ENCODE measurements at places on chromosomes 13 and 19.

- DNase-seq = no peak
Measured at GRCh38 chr13:30431269-30431940, 9.1 kb downstream of the UBE2L5 start.

DNA sequence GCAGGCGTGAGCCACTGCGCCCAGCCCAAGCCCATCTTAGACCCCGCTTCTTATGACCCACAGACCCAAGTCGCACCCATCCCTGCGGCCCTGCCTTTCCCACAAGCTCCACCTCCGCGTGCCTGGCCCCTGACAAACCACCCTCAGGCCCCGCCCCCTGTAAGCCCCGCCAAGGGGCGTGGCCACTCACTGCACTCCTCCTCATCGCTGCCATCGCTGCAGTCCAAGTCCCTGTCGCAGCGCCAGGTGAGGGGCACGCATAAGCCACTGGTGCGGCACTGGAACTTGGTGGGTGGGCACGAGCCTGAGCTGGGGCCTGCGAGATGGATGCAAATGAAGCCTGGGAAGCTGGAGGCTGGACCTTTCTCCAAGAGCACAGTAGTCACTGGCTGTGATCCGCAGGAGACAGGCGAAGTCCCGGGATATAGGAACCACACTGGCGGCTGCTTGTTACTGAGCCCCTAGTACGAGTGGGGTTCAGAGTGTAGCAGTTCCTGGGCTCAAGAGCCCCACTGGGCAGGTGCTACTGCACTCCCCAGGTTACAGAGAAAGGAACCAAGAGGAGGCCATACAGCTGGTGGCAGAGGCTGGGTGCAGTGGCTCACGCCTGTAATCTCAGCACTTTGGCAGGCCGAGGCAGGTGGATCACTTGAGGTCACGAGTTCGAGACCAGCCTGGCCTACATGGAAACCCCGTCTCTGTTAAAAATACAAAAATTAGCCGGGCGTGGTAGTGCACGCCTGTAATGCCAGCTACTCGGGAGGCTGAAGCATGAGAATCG, 3.1 kb downstream of the CD320 start:
- no peak for DNase-seq

GRCh38 chr19:30916238-30916637, 433.0 kb downstream of the TSHZ3 start:
- no peak for DNase-seq

- peak; percentile 77 for DNase-seq
Measured at GRCh38 chr13:30681843-30682242, 53.5 kb upstream of the ALOX5AP start.

DNA sequence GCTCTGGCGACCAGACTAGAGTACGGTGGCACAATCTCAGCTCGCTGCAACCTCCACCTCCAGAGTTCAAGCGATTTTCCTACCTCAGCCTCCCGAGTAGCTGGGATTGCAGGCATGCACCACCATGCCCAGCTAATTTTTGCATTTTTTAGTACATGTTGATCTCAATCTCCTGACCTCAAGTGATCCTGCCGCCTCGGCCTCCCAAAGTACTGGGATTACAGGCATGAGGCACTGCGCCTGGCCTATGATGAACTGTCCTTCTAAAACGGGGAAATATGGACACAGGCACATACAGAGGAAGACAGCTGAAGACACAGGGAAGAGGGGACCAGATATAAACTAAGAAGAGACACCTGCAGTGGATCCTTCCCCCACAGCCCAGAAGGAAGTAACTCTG, 12.7 kb downstream of the CLEC4M start:
- no peak for DNase-seq

DNA sequence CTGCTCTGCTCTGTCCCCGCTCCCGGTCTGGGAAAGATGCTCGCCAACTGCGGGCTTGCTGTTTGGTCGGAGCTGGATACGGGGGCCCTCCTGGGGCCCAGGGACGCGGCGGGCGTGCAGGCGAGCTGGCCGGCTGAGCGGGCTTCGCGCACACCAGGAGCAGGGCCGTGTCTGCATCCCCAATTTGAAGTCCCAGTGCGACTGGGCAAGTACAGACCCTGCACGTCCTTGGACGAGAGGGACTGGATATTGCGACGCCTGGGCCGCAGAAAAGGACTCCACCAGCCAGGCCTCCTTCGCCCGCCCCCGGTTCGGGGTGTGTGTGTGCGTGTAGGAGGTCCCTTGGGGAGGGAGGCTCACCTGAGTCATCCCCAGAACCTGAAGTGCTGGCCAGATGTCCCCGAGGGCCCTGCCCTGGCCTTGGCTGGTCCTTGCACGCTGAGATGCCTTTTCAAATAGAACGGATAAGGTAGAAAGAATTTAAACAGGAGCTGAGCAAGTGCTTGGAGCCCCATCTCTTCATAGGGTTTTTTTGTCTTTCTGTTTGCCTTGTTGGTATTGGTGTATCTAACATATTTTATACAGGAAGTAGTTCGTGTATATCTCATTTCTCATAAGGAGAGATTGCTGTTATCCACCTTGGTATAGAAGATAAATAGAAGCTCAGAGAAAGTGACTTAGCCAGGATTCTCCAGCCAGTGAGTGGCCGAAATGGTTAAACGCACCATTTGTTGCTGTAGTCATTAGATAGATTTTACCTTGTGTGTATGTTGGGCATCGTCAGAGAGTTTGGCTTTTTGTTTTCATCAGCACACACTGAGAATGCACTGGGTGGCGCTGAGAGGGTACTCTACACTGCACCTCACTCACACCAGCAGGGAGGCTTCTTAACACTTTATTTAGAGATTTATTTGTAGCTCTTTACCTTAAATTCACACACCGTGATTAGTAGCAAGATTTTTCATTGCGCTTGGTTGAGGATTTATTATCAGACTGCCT, 1.1 kb downstream of the NAXD start:
- DNase-seq = peak; percentile 62

DNA sequence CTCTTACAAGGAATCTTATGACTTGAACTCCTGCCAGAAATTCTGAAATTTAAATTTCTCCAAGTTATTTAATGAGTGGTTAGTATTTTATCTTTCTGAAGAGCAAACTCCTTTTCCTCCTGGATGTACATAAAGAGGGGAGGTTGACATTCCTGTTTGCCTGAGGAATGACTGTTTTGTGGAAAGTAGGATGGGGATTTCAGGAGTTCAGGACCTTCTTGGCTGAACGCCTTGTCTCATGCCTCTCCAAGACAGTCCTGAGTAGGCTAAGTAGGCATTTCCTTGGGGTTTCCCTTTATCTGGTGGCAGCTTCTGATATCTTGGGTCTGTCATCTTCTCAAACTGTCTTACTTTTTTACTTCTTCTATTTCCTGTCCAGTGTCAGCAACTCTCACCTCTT, 356.6 kb downstream of the TDRD3 start:
- no peak for DNase-seq

- no peak for DNase-seq
Measured at GRCh38 chr13:113952151-113952982, 21.5 kb downstream of the C13orf46 start.

- no peak for DNase-seq
Measured at GRCh38 chr13:72194523-72194922, 327.5 kb upstream of the DACH1 start.

- DNase-seq = peak; percentile 3
Measured at GRCh38 chr13:27797228-27797624, 4.9 kb downstream of the GSX1 start.

DNA sequence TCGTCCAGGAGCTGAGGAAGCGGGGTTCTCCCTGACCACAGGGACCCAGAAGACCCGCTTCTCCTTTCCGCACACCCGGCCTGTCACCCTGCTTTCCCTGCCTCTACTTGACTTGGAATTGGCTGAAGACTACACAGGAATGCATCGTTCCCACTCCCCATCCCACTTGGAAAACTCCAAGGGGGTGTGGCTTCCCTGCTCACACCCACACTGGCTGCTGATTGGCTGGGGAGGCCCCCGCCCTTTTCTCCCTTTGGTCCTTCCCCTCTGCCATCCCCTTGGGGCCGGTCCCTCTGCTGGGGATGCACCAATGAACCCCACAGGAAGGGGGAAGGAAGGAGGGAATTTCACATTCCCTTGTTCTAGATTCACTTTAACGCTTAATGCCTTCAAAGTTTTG, 18.9 kb downstream of the VASP start:
- DNase-seq = peak; percentile 56

DNA sequence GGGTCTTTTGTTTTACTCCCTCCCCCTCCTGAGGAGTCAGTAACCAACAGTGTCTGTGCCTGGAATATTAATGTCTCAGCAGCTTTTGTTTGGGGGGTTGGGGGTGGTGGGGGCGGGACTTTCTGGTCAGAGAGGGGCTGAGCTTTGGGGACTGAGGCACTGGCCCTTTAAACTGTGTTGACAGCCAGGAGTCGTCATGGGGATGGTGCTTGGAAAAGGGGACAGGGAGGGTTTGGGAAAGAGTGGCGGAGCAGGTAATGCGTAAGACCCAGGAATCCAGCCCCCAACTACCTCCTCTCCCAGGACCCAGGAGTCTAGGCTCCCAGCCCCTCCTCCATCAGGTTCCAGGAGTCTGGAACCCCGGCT, 5.2 kb downstream of the CADM4 start:
- DNase-seq = no peak

GRCh38 chr13:113349050-113349449, 14.9 kb downstream of the GRTP1 start:
- DNase-seq = no peak

DNA sequence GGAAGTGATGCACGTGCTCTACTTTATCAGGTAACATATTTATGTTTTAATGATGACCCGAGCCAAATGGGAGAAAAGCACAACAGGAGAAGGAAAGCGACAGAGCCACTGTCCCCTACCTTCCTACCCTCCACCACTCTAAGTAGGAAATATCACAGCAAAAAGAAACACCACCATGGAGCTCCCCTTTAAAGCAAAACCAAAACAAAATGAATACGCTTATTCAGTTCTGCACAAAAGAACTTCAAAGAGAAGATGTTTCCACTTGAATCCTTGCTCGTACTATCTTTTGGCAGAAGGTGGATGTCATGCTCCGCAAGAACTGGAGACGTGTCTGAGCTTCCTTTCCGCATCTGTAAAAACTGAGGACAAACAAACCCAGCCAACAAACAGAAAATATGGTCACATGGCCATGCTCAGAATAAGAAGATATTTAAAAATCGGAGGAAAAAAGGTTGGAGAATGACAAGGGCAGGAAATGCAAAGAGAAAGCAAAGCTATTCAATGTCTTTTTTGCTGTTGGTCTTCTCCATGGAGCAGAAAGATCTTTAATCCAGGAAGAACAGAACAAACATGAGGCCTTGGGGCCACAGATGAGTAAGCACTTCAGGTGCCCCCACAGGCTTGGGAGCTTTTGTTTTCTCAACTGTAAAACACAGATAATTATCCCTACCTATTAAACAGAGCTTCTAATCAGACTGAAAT, 19.5 kb downstream of the N4BP2L1 start:
- no peak for DNase-seq

GRCh38 chr13:99919132-99919531, 52.4 kb downstream of the ZIC5 start:
- DNase-seq = no peak

- no peak for DNase-seq
Measured at GRCh38 chr13:73715114-73715910, 418.9 kb downstream of the KLF12 start.

DNA sequence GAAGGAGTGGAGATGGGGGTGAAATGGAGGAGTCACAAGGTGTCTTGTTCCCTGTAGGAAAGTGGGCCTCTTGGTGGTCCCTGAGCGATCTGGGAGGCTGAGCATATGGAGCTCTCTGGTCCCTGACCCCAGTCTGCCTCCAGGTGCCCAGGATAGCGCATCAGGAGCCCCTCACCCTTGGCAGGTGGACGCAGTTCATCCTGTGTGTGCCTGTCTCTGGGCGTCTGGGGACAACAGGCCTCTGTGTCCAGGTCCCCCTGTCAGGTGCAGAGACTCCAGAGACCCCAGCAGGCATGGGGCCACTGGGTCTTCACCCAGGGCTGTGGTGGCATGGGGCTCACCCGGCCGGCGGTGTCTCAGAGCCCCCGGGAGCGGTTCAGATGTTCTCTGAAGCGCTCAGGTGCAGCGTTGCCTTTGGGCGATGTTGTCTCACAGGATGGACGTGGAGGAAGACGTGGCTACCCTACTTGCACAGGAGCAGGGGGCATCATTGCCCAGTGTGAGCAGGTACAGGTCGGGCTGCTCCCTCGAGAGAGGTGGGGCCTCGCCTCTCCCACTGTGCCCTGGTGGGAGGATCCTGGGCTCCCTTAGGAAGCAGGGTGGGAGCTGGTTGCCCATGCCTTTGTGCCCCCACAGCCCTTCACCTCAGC, 58.1 kb upstream of the TPM4 start:
- DNase-seq = no peak

DNA sequence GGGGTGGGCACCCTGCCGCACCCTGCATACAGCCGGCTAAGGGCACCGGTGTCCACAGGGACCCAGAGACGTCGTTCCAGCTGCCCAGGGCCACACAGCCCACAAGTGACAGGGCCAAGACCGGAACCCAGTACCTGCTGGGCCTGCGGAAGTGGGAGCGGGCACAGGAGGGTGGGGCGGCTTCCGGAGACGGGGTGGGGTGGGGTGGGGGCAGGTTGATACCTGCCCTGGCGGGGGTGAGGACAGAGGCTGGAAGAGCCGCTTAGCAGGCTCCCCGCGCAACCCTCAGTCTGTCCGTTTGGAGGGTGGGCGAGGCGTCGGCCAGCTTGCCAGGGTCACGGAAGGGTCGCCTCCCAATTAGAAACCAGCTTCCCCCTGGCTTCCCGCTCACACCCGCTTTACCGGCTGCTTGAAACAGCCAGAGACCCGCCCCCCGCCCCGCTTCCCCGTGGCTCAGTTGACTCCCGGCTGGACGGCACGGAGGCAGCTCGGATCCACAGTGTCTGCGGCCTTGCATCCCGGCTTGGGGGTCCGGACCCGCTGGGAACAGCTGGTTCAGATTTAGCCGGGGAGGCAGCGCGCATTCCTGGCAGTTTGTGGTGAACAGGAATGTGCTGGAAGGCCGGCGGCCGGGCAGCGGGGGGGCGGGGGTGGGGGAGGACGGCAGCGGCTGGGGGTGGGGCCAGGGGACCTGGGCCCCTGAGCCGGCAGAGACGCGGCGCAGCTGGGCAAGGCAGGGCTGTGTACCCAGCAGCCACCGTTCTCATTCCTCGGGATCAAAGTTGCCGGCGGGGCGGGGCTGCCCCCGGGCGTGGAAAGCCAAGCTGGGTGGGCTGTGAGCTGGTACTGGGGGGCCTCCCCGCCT, 1.9 kb downstream of the CNN2 start:
- peak; percentile 98 for DNase-seq

DNA sequence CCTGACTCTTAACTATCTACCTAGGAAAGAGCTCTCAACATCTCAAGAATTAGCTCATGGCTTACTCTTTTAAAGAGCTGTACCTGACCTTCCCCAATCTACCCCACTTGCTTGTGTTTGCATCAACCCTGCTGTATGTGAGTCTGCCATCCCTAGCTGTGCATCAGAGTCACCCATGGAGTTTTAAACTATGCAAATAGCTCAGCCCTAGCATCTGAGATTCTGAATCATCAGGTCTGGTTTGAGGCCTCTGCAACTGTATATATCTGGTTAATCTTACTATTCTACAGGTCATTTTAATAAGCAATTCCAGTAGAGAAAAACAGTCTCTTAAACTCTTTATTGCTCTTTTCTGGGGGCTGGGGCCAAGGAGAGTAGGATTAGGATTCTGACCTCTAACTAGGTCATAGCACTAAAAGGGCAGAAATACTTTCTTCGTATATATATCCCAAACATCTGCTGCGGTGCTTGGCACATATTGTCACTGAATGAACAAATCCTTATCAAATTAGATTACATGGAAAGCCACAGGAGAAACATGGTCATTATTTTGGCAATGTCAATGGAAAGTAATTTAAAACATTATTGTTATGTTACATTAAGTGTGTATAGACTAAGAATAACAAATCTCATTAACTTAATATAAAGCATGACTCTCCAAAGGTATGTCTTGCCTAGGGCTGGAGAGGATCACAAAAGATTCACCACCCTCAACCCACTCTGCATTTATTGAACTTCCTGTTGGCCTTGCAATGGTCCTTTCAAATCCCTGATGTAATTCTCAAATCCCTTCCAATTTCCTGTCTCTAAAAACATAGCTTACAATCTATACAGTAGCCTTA, 232.2 kb downstream of the DACH1 start:
- no peak for DNase-seq
